ENCODE measurements at places on chromosomes 1 and 21.

DNA sequence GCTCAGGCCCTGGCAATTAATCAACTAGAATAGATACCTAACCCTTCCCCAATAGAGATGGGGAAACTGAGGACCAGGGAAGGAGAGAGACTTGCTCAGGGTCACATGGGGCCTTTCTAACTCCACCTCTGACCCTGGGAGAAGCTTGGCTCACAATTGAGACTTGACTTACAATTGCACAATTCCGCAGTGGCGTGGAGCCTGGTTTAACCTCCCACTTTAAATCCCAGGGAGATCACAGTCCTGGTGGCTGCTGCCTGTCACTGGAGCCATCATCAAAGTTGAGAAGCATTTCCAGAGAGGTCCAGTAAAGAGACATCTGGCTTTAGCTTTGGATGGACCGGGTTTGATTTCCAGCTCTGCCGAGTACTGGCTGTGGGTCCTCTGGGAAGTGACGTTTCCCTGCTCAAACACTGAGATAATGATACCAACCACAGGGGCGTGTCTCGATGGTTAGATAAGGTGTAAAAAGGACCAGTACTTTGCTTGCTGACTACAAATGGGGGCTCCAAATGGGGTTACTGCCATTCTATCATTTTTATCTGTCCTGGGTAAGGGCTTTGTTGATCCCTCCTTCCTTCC is 39.3 kb downstream of the TRIM62 start:
- DNase-seq: no peak

DNA sequence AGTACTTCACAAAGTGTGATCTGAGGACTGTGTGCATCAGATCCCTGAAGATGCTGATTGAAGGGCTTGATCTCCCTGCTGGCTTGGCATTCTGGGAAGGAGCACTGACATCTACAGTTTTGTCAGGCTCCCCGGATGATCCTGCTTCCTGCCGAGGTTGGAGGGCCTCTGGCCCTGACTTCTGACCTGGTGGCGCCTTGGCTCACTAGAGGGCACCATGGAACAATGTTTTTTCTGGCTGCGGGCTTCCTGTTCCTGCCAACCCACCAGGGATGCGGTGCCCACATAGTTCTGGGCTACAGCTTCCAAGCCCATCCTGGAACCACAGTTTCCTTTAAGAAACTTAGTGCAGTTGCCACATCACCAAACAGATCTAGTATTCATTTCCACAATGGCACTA is 38.8 kb upstream of the RASAL2 start:
- DNase-seq: peak; percentile 6

DNA sequence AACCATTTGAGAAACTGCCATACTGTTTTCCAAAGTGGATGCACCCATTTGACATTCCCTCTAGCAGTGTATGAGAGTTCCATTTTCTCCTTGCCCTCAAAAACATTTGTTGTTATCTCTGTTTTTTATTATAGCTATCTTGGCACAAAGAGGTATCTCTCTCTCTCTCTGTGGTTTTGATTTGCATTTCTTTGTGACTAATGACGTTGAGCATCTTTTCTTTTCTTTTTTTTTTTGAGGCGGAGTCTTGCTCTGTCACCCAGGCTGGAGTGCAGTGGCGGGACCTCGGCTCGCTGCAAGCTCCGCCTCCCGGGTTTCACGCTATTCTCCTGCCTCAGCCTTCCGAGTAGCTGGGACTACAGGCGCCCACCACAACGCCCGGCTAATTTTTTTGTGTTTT is 17.4 kb upstream of the ZMYM6 start:
- peak; percentile 67 for DNase-seq

- DNase-seq: no peak
Measured at GRCh38 chr21:44547656-44548331, 3.5 kb downstream of the KRTAP10-2 start.

- DNase-seq: no peak
Measured at GRCh38 chr1:109482242-109482641, 1.5 kb upstream of the ATXN7L2 start.
